Fibroblast of villous mesenchyme (primary cell): ENCODE measurements at places on chromosomes 12 and 14. TPM values are rescaled to one million over a fixed set of nuclear protein-coding genes. Genes with fewer than 3 reads are reported as not detected.
A peak's percentile ranks its signal among the peaks of the same experiment; 100 is the strongest.

DNA sequence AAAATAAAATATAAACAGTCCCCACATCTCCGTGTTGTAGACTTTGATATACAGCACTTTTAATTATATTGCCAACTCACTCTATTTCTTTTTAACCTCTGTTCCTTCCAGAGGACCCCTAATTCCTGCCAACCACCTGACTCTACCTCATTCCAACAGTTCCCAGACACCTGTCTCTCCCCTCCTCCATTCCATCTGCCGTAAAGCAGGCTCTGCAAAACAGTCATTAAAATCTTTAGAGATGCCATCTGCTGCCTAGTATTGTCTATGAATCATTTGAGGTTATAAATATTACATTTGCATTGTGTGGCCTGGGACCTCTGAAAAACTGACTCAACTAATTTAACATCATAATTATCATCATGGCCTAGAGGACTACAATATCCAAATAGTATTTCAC, 148.8 kb upstream of the DCN start:
- no peak for DNase-seq

The GARIN6 gene
- total RNA-seq, result not detected in 2 replicates

DNA sequence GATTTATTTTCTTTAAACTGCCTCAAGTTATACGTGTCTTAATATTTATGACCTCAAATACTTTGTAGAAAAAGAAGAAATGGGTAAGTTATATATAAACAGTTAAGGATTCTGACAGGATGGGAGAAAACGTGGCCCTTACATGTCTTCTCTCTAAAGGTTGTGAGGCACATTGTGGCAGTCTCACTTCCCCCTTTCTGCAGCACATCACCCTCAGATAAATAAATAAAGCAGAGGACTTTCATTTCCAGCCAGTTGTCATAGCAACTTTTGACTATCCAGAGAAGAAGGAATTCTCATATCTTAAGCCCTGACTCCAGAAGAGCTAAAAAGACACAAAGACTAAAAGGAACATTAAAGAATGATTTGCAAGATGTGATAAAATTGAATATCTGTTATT, 28.8 kb upstream of the CEP83 start:
- DNase-seq, result no peak

The HOXC4 gene
- under 0.01 and 1.6 TPM in 2 replicates for total RNA-seq

DNA sequence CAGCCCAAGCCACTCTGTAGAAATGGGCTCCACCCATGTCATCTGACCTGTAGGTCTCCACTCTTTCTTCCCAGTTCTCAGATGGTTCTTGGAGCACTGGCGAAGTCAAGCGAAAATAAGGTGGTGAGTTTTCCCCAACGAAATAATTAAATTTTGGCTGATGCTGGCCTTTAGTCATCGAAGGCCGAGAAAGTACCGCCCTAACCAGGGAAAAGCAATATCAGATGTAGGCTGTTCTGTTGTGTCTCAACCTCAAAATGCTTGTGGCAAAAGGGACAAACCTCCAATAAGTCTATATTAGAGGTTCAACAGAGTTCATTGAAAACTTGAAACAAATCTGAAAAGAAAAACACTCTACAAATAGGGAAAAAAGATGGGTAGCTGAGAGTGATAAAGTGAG, 48.6 kb upstream of the BCAT1 start:
- DNase-seq, result peak; percentile 2

DNA sequence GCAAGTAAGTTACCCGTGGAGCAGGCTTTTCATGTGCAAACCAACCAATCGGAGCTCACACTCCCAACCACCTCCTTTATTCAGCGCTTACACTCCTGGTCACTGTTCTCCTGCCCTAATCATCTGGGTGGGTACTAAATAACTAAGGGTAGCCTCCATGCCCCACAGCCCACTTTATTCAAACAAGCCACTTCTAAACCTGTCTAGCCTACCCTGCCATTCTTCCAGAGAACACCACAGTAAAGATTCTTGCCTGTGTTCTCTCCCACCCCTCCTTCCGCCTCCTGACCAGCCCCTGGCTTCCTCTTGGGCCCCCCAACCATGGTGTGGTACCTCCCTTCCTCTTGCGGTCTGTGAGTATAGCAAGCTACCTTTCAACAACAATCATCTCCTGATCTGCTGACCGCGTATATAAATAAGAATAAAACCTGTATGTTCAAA, 581.9 kb downstream of the VRK1 start:
- DNase-seq, result no peak

The FOXA1 gene
- total RNA-seq, result 0.32 TPM in 1 of 2 replicates, not detected in the other

DNA sequence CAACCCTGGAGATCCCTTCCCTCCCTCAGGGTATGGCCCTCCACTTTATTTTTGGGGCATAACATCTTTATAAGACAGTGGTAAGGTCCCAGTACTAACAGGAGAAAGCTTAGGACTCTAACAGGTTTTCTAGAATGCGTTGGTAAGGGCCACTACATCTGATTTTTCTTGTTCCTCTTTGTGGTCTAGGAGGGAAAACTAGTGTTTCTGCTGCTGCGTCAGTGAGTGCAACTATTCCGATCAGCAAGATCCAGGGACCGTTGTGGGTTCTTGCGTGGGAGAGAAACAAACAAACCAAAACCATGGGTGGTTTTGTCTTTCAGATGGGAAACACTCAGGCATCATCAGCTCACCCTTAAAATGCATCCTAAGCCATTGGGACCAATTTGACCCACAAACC, 123.6 kb upstream of the SLC16A7 start:
- no peak for DNase-seq

DNA sequence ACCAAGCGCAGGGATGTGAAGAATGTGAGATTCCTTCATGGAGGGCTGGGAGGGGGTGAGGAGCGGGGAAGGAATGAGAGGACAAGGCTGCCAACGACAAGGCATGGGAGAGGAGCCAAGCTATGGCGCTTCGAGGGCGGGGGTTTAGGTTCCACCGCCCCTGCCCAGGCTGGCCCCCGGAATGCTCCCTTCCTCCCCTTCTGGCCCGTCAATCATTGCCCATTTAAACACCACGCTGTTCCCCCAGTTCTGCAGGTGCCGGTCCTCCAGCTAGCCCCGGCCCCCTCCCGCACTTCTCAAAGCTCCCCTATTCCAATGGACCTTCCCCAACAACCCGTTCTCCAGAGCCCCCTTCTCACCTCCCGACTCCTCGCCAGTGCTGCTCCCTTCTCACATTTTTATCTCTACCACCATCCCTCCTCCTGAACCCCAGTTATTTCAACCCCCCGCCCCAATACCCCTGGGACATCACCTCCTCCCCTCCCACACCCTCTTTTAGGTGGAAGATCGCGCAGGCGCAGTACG, 428 bp downstream of the RNF41 start:
- DNase-seq, result peak; percentile 66

The EIF2B1 gene
- total RNA-seq, result 31.1 and 32.9 TPM in 2 replicates

- no peak for DNase-seq
Measured at GRCh38 chr12:117343296-117343695, 18.1 kb downstream of the NOS1 start.

DNA sequence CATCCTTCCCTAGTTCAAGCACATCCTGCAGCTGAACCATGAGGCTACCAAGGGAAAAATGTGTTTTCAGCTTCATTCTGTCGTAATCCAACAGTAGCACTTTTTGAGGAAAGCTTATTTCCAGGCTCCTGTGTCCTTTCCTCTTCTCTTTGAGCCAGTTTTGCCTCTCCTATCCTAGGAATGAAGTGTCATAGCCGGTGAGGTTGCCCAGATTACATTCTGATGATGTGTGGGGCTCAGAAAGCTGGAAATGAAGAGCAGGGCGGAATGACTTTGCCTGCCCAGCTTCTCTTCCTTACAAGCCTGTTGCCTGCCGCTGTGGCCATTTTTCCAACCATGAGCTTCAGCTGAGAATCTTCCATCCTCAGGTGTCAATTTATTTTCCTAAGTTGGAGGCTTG, 381.8 kb downstream of the NUAK1 start:
- no peak for DNase-seq

DNA sequence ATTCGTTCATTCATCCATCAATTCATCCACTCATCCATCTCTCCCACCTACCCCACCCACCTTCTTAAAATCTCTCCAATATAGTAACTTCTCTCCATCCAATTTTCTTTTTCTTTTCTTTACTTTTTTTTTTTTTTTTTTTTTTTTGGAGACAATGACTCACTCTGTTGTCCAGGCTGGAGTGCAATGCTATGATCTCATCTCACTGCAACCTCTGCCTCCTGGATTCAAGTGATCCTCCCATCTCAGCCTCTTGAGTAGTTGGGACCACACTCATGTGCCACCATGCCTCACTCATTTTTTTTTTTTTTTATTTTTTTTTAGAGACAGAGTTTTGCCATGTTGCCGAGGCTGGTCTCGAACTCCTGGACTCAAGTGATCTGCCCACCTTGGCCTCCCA, 118.4 kb downstream of the SUDS3 start:
- DNase-seq, result no peak

DNA sequence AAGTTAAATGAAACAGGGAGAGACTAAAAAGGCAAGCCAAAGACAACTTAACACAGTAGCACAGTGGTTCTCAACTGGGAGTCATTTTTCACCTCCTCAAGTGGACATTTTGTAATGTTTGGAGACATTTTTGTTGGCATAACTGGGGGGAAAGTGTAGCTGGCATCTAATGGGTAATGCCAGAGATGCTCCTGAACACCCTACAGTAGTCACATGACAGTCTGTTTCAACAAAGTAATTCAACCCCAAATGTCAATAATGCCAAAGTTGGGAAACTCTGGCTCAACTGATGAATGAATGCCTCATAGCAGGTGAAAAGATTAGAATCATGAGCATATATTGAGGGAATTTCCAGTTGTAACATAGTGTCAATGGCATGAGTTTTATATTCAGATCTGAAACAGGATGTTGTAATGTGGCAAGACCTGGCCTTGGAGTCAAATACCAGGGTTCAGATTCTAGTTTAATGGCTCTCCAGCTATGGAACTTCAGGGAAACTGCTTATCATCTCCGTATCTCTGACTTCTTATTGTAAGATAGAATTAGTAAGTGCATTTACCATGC, 2.4 kb upstream of the OR4K5 start:
- no peak for DNase-seq

The CCND2 gene
- total RNA-seq, result 7.1 and 20.3 TPM in 2 replicates

DNA sequence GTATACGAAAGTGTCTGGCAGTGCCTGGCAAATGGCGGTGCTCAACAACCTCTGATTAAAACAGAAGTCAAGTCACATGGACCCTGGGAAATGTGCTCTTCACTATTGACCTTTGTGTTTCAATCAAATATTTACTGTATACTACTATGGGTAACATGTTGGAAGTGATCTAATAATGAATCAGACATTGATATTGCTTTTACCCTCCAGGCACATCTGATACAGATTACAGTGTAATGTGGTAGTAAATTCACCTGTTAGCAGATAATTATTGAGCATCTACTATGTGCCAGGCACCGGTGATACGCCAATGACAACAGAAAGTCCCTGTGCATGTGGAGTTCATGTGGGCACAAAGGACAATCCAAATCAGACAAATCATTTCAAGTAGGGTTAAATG, 63.1 kb downstream of the STON2 start:
- DNase-seq, result no peak

DNA sequence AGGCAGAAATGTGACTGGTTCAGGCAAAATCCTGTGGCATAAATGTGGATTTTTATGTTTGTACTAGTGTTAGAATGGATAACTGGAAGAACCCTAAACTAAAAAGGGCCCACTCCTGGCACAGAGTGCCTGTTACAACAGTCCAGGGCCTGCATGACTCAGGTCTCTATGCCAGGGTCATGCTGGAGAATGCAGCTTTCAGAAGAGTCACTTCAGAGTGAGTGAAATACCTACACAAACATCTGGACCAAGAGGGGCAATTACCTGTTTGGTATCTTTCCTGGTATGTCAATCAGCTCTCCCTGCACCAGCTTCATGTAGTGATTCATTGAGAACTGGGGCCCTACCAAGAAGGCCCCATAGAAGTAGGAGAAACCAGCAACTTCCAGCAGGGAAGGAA, 10.0 kb downstream of the EMG1 start:
- no peak for DNase-seq

DNA sequence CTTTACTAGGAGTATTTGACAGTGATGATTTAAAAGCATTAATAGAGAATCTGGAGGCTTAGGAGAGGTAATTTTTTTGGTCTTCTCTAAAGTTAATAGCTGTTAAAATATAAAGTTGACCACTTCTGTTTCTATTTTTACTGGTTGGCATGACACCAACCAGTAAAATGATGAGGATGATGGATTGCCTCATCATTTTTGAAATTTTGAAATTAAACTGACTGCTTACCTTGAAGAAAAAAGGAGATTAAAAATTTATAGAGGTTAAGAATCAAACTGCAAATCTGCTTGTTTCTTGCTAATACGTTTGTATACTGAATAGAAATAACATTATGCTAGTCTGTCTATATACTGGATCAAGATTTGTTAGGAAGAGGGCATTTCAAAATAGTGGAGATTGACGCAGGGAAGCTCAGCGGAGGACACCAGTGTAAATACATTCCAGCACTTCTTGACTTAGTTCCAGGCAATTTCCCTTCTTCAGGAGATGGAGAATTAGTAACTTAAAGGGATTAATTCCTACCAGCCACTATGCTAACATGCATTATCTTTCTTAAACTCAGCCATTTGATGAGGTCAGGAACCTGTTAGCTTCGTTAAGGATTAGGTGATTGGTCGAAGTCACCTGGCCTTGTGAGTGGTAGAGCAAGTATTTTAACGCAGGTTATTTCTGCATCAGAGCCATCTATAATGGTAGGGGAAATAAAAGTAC, 3.6 kb downstream of the EID3 start:
- DNase-seq, result no peak

The LRRIQ1 gene
- total RNA-seq, result under 0.01 TPM in 2 replicates

- no peak for DNase-seq
Measured at GRCh38 chr12:109192358-109192757, 76.0 kb downstream of the ACACB start.

DNA sequence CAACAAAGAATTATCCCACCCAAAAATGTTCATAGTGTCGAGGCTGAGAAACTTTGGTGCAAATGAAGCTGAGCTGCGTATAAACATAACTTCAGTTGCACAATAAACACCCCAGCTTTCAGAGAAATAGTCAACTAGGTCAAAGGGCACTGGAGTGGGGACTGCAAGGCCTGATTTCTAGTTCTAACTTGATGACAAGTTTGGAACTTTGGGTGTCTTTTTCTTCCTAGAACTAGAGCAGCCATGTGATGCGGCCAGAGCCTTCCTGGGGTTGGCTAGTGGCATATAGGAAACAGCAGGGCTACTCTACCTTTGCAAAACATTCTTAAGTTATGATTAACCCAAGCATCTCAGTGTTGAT, 298.4 kb upstream of the AMIGO2 start:
- peak; percentile 66 for DNase-seq

DNA sequence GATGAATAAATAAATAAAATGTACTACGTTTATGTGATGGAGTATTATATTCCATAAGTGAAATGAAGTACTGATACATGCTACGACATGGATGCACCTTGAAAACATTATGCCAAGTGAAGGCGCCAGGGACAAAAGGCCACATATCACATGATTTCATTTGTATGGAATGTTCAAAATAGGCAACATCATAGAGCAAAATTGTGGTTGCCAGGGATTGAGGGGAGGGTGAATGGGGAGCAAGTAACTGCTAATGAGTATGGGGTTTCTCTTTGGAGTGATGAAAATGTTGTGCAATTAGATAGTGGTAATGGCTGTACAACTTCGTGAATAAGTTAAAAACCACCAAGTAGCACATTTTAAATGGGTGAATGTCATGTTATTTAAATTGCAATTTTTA, 132.8 kb downstream of the SLC38A4 start:
- DNase-seq, result no peak

- DNase-seq, result no peak
Measured at GRCh38 chr14:104112113-104112505, 26.3 kb upstream of the KIF26A start.

- DNase-seq, result no peak
Measured at GRCh38 chr12:54890339-54890738, 36.0 kb downstream of the MUCL1 start.

The ALG10B gene
- total RNA-seq, result 3.0 and 4.8 TPM in 2 replicates

The MYO1H gene
- total RNA-seq, result not detected in 2 replicates

The KRT4 gene
- not detected in 2 replicates for total RNA-seq

- DNase-seq, result peak; percentile 43
Measured at GRCh38 chr12:98594050-98594835, 757 bp downstream of the SLC25A3 start.
